ENCODE measurements at places on chromosomes 12 and 14.

DNA sequence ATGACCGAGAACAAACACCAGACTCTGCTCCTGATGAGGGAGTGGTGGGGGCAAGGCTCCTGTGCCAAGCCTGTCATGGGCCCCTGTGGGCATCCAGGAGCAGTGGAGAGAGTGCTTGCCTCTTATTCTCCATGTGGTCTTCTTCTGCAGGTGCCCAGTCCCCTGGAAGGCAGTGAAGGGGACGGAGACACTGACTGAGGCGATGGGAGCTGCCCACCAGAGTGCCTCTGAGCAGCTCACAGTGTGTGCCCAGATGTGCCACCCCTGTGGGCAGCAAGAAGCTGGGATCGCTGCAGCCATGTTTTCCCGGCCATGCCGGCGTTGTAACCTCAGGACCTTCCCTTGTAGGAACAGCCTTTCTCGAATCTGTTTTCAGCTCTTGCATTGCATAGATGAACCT, 6.4 kb upstream of the EP400 start:
- no peak for DNase-seq

GRCh38 chr12:29552324-29552927, 54.9 kb upstream of the OVCH1 start:
- no peak for DNase-seq

- no peak for DNase-seq
These were observed 60.2 kb downstream of the PLXNC1 start for GRCh38 chr12:94208622-94208966.

- DNase-seq, result no peak
These were observed 11.3 kb upstream of the HRK start for GRCh38 chr12:116892349-116893140.

DNA sequence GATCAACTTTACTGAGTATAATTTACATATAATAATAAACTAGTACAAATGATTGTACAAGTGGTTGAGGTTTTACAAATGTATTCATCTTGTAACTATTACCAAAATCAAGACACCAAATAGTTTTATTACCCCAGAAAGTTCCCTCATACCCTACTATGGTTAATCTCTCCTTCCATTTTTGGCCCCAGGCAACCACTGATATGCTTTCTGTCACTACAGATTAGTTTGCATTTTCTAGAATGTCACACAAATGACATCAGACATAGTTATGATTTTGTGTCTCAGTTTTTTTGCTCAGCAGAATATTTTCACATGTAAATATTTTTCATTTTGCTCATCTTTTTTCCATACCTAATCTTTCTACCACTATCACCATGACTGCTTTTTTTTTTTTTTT, 49.1 kb downstream of the TMX1 start:
- DNase-seq, result no peak

- no peak for DNase-seq
These were observed 17.2 kb downstream of the NKX2-1 start for GRCh38 chr14:36502558-36503508.

DNA sequence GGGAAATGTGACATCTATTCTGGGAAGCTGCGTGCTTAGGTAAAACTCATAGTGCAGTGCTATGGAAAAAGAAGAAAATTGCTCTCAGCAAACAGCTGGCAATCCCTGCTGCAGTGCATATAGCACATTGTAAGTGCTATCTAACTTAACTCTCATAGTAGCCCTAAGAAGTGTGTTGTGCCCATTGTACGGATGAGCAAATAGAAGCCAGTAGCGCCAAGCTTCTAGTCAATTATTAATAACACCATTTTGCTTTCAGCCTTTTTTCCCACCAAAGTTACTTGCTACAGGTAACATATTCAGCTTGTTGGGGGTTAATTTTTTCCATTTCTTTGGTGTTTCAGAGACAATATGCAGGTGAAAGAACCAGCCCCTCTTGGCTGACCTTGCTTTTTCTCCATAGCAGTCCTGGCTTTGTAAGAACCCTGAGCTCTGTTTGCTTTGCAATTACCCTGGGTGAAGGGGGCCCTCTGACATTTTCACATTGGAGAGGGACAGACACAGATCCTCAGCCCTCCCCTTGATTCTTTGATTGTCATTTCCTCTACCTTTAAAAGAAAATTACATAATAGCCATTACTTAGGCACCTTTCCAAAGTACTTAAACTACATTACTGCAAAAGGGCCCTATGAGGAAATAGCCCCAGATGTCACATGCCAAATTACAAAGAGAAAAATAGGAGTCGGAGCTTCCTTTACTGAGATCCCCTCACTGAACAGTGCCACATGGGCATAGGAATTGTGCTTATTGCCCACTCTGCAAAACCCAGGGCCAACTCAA, 576.2 kb upstream of the TBX3 start:
- no peak for DNase-seq
